Stimulated activated naive CD4-positive, alpha-beta T cell treated with Interleukin-2 at 50 U/mL for 16 hours (primary cell): ENCODE measurements at places on chromosomes 6 and 20.

- no peak for DNase-seq
Observed at GRCh38 chr6:35475573-35475972, 7.4 kb downstream of the RPL10A start.

DNA sequence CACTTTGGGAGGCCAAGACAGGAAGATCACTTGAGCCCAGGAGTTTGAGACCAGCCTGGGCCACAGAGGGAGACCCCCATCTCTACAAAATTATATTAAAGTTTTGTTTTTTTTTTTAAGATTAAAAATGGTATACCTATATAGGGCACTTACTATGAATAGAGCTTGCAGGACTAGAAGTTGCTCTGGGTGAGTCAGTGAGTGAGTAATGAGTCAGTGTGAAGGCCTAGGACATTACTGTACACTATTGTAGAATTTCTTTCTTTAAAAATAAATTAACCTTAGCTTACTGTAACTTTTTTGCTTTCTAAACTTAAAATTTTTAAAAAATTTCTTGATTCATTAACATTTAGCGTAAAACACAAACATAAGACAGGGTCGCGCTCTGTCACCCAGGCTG, 29.7 kb downstream of the STK35 start:
- no peak for DNase-seq

DNA sequence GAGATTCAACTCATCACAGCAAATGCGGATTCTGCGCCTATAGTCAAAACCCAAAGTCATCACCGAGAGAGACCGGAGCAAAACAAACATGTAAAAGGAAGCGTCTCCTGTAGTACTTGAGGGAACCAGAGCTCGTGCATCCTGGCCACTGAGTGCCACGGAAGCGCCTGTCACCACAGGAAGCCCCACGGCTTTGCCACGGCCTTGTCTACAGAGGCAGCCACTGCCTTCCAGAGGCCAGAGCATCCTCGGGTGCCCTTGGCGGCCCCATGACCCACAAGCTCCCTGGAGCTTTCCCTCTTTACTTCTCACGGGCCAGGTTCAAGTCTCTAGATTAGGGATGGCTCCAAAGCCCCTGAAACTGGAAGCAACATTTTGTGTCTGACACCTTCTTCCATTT, 7.5 kb downstream of the TCFL5 start:
- no peak for DNase-seq

DNA sequence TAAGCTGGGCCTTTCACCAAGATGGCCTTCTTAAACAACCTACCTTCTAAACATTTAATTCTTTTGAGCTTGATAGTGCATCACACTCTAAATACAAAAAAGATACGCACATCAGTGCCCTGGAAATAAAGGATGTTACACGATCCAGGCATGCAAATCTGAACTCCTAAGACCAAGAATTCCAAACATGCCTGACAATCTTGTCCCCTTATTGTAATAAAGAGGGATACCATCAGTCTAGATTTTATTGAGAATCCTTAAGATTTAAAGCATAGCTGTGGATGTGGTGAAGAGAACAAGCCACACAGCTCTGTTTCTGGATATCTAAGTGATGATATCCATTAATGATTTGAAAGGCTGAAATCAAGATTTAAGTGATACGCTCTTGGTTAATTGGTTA, 13.0 kb downstream of the ZNF451 start:
- no peak for DNase-seq
